EL (cell line): ENCODE measurements at places on chromosomes 6 and 20.
A peak's percentile ranks its signal among the peaks of the same experiment; 100 is the strongest.

DNA sequence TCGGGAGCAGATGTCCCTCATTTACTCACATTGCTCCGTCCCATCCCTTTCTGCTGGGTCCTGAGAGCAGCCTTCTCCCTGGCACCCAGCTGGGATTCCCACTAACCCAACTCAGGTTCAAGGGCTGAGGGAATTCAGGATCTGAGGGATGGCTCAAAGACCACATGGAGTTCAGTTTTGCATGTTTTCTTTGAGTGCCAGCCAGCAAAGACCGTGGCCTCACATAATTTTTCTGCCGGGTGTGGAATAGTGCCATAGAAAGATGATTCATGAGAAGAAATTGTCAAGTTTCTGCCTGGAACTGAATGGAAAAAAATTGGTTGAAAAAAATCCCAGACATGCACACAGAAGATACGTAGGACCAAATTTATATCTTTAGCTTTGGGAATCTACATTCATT lies 168.6 kb downstream of the CD83 start:
- peak; percentile 95 for DNase-seq

GRCh38 chr6:126307849-126308248 lies 32.1 kb upstream of the CENPW start:
- DNase-seq = peak; percentile 57

GRCh38 chr6:56172144-56172543 lies 75.2 kb downstream of the COL21A1 start:
- no peak for DNase-seq

DNA sequence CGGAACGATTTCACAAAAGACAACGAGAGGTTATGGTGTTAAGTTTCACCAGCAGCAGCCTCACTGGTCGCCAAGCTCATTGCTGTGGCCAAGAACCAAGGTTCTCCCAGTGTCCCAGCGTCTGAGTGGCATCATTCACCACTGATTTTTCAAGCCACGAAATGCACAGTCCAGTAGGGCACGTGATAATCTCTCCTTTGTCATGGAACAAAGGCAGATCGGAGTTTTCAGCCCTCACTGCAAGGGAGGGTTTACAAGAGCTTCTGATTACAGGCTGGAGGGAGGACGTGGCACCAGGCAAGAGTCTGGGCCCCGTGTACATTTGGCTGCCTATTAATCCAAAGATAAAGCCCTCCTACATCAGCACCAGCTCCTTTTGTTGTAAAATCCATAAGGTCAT lies 2.0 kb downstream of the CD24 start:
- no peak for DNase-seq

GRCh38 chr6:161598896-161599295 lies 325.0 kb upstream of the AGPAT4 start:
- DNase-seq = no peak

GRCh38 chr20:11844691-11845090 lies 73.0 kb upstream of the BTBD3 start:
- peak; percentile 18 for DNase-seq

DNA sequence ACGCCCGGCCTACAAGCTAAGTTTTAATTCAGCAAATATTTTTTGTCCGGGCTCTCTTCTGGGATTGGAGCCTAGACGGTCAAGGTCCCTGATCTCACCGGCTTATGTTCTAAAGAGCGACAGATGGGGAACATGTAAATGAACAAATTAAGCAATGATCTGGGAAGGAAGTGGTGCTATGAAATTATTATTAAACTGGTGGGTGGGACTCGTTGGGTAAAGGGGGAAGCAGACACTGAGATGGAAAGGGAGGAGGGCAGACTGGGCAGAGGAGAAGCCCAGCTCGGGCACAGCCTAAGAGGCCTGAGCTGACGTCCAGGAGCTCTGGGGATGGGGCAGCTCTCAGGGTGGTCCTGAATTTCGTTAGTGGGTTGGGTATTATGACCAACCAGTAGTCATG lies 81.8 kb upstream of the AGPAT4 start:
- no peak for DNase-seq

- no peak for DNase-seq
Observed at GRCh38 chr20:50874111-50874757, 57.0 kb downstream of the ADNP start.

DNA sequence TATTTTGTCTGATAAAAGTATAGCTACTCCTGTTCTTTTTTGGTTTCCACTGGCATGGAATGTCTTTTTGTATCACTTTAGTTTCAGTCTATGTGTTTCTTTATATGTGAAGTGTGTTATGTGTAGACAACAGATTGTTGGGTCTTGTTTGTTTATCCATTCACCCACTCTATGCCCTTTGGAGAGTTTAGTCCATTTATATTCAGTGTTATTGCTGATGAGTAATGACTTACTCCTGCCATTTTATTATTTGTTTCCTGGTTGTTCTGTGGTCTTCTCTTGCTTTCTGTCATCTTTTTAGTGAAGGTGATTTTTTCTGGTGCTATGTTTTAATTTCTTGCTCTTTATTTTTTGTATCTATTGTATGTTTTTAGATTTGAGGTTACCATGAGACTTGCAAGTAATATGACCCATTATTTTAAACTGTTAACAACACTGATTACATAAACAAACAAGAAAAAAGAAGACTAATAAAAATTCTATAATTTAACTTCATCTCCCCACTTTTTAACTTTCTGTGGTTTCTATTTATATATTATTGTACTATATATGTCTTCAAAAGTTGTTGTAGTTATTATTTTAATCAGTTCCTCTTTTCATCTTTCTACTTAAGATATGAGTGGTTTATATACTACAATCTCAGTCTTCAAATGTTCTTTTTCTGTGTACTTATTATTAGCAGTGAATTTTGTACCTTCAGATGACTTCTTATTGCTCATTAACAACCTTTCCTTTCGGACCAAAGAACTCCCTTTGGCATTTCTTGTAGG lies 323.4 kb downstream of the BTBD9 start:
- DNase-seq = no peak

DNA sequence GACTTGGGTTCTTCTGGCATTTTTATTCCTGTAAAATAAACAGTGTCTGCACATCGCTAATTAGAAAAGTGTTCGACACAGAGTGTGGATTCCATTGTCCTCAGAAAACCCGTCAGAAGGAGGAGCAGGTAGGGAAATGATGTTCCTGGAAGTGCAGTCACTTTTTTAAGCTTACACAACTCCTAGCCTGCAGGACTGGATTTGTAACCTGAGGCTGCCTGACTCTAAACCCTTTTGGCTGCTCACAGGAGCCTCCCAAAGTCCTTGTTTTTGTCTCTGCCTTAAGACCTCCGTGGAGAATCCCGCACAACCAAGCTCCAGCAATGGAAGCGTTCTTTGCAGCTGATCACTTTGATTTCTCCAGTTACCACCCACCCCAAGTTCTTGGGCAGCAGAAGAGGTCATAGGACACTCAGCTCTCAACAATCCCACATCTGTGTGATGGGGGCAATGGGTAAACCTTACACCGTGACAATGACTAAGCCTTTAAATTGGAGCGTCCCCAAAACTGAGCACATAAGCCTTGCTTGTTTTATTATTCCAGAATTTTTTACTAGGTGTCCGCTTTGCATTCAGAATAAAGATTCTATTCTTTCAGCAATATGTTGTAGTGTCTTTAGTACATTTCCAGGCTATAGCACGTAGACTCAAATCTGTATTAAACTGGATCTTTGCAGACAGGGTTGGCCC lies 227.9 kb downstream of the TBXT start:
- DNase-seq = no peak

- DNase-seq = peak; percentile 95
Observed at GRCh38 chr6:138593124-138593877, 94.0 kb upstream of the NHSL1 start.

DNA sequence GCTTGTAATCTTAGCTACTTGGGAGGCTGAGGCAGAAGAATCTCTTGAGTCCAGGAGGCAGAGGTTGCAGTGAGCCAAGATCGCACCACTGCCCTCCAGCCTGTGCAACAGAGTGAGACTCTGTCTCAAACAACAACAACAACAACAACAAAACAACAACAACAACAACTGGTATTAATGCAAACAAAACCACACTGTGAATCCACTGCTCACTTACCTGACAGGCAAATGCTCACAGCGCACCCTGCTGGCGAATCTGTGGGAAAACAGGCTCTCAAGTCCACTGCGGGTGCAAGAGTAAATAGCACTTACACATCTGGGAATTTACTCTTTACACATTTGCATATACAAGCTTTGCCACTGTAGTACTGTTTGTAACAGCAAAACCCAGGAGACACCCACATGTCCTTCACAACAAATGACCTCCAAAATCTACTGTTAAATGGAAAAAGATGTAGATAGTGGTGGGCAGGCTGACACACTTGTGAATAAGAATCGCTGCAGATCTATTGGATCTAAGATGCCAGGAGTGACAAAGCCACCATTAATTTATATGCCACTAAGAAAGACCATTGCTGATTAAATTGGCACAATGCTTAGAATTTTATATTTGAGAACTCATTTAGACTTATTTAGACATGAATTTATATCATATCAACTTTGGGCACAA lies 29.3 kb downstream of the NSFL1C start:
- DNase-seq = peak; percentile 75

DNA sequence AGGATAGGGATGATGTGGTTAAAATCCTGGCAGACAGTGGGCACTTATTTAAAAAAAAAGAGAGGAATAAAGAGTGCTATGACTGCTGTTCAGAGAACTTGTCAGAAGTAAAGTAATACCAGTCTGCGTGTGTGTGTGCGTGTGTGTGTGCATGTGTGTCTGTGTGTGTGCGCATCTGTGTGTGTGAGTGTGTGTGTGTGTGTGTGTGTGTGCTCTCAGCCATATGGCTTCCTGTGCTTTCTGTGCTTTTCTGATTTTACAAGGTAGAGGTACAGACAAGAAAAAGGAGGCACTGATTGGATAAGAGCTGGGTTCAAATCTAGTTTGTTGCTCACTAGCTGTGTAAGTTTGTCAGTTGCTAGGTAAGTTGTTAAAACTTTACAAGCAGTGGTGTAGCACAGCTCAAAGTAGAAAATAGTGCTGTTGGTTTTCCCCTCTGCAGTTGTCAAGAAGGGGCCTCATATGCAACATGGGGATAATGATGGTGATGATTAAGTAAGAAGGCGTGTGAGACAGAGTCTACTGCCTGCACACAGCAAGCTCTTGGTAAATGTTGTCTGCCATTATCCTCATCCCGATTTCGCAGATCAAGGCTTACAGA lies 155.3 kb upstream of the ZNF217 start:
- peak; percentile 79 for DNase-seq

DNA sequence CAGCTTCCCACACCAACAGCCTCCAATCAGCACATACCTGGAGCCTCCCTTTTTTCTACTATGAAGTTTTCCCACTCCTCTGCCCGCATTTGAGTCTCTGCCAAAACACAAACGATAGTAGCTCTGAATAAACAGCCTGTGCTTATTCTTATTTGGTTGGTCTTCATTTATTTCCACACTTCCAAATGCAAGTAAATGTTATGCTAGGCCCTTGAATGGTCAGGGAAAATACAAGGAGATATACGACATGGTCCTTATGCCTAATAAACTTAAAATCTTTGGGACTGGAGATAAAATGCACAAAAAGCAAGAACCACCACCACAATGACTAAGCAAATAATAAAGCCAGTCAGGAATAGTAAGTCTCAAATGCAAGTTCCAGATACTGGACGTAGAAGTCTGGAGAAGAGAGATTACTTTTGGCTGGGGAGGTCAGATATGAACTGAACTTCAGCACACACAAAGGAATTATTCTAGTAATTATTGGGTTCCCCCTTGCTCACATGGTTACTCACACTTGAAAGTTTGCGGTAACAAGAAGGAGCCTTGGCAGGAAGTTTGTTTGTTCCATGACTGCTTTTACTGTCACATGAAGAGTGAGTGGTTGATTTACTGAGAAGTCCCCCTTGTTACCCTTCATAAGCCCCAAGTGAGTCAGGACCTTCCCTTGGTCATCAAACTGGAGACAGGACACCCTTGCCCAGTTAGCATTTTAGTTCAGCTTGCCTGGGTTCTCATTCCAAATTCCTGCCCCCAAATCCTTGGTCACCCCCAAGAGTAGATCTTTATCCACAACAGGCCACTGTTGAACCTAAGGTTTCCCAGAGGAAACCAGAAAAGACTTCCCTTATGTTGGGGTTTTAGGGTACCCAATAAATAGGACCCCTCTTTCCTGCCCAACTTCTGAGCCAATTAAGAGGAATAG lies 511.2 kb upstream of the JARID2 start:
- DNase-seq = peak; percentile 78

GRCh38 chr6:137283940-137284810 lies 65.0 kb upstream of the IFNGR1 start:
- DNase-seq = no peak

GRCh38 chr6:80129485-80129884 lies 23.0 kb downstream of the BCKDHB start:
- no peak for DNase-seq

- peak; percentile 56 for DNase-seq
Observed at GRCh38 chr20:43408848-43409576, 48.7 kb upstream of the SRSF6 start.

DNA sequence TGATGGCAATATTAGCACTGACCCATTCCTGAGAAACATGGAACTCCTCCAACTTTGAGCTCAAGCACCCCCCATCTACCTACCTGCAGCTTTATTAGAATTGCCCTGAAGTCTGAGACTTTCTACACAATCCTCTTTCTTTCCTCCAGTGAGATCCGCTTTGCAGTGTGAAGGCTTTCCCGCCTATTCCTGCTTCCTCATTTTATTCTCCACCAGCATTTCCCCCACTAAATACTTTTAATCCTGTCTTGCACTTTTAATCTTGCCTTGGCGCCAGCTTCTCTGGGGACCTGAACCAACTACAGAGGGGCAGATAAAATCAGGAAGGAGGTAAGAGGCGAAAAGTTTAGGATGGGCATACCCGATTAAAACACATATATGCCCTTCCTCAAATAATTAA lies 178.1 kb upstream of the PRDM1 start:
- DNase-seq = no peak

DNA sequence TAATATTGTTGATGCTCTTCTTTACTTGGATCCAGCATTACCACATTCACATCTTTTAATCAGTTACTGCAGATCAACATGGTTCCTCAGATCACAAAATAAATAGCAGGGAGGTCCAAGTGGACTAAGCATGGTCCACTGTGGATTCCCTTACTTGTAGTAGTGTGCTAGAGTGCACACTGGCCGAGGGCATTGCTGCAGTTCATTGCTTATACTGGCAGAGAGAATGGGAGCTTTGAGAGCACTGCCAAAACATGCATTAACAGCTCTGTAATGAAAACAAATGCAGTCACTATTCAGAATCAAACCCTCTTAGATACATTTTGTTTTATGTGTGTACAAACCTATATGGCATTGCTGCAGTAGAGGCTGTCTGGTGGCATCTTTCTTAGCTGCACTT lies 471.5 kb downstream of the CD109 start:
- DNase-seq = no peak

GRCh38 chr20:20827992-20828597 lies 115.7 kb upstream of the RALGAPA2 start:
- DNase-seq = no peak
